ENCODE measurements at places on chromosomes 5 and 9. TPM values are rescaled to one million over a fixed set of nuclear protein-coding genes. Genes with fewer than 3 reads are reported as not detected.

SERINC5 gene
- total RNA-seq, result 70.2 TPM

EMB gene
- 250 TPM for total RNA-seq

HOMER1 gene
- total RNA-seq, result 9.7 TPM

CCL27 gene
- total RNA-seq, result 0.21 TPM

PCDHGA12 gene
- total RNA-seq, result 0.10 TPM

OR1K1 gene
- not detected for total RNA-seq

HACD4 gene
- 25.4 TPM for total RNA-seq

GOLM1 gene
- total RNA-seq, result 6.9 TPM

SLC27A6 gene
- total RNA-seq, result not detected

PLPPR1 gene
- total RNA-seq, result not detected

SURF4 gene
- total RNA-seq, result 82.2 TPM

ECSCR gene
- not detected for total RNA-seq

SLC34A3 gene
- not detected for total RNA-seq

THBS4 gene
- 0.10 TPM for total RNA-seq

CD14 gene
- 138 TPM for total RNA-seq

SAXO1 gene
- 0.10 TPM for total RNA-seq

CCDC171 gene
- 1.3 TPM for total RNA-seq

KCNIP1 gene
- total RNA-seq, result not detected

SPARC gene
- 110 TPM for total RNA-seq

RAPGEF1 gene
- 119 TPM for total RNA-seq

ACSL6 gene
- total RNA-seq, result 24.8 TPM

INSL4 gene
- not detected for total RNA-seq

STXBP1 gene
- 2.0 TPM for total RNA-seq

SPAG8 gene
- total RNA-seq, result 0.42 TPM

FCN2 gene
- total RNA-seq, result not detected

TAF1L gene
- total RNA-seq, result under 0.01 TPM

FOXD1 gene
- total RNA-seq, result 0.10 TPM

SLC4A9 gene
- 0.10 TPM for total RNA-seq

NDFIP1 gene
- total RNA-seq, result 195 TPM

NAIP gene
- 18.8 TPM for total RNA-seq

PDE8B gene
- total RNA-seq, result 0.21 TPM

TERT gene
- under 0.01 TPM for total RNA-seq

SLC36A3 gene
- not detected for total RNA-seq

VCAN gene
- total RNA-seq, result 549 TPM

PDE4D gene
- total RNA-seq, result 171 TPM

NEUROG1 gene
- not detected for total RNA-seq

DDX4 gene
- not detected for total RNA-seq

F2RL1 gene
- total RNA-seq, result 4.2 TPM

CSF1R gene
- total RNA-seq, result 5.2 TPM

ZNF454 gene
- not detected for total RNA-seq

GHR gene
- total RNA-seq, result not detected

LRRC19 gene
- not detected for total RNA-seq

EDIL3 gene
- total RNA-seq, result 0.10 TPM

LRRC26 gene
- total RNA-seq, result 0.21 TPM

GFRA3 gene
- not detected for total RNA-seq

FOXI1 gene
- total RNA-seq, result 0.10 TPM

C9orf50 gene
- not detected for total RNA-seq

SEPTIN8 gene
- total RNA-seq, result 3.8 TPM

ADAMTS12 gene
- under 0.01 TPM for total RNA-seq

IL4 gene
- not detected for total RNA-seq

TAF11L10 gene
- not detected for total RNA-seq

STRBP gene
- total RNA-seq, result 13.6 TPM

ZNF879 gene
- total RNA-seq, result 4.1 TPM

HSPB3 gene
- 0.31 TPM for total RNA-seq
